Stimulated activated CD4-positive, alpha-beta T cell treated with anti-CD3 and anti-CD28 coated beads, TNF-alpha, amount 100 ng/mL, for 48 hours (primary cell): ENCODE measurements at places on chromosomes 5 and 9.

DNA sequence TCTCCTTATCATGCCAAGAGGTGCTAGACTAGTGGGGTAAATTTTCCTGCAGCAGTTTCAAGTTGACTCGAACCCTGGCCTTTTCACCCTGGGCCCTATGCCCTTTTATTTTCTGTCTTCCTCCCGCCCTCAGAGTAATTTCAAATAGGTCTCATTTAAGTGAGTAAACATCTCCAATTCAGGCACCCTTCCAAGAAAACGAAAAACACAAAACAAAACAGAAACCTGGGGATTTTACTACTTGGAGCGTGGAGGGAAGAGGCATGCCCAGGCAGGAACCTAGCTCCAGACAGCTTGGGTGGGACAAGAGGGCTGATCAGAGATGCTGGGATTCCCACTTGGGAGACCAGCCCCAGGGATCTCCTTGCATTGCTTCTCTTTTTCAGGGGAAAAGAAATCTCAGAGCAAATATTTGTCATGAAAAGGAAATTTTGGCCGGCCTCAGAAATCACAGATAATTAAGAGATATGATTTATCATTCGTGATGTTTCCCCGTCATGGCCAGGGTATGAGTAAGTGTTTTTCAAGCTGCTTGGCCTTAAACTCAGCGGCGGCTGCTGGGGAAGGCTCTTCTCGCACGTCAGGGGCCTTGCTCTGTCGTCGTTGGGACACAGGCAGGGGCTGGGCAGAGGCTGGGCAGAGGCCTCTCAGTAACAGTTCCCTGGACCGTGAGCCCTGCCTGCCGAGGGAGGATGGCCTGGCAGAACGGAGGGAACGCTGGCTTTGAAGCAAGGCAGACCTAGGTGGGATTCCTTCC is 248.6 kb upstream of the KLF4 start:
- no peak for DNase-seq

GRCh38 chr5:124477577-124477976 is 268.9 kb downstream of the ZNF608 start:
- DNase-seq = no peak

DNA sequence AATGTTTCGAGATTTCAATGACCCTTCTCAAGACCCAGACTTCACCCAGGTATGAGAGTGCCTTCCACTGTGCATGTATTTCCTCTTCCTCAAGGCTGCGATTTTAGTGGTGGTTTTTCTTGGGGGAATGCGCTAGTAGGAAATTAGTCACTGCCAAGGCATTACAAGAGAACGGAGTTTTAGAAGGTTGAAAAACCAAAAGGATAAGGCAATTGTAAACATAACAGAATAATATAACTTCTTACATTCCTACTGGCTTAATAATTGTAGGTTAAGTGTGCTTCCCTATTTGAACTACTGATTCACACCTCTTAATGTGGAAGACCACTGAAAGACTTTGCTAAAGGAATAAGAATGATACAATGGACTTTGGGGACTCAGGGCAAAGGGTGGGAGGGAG is 38.9 kb downstream of the ACO1 start:
- no peak for DNase-seq

GRCh38 chr5:40762705-40763104 is 6.9 kb upstream of the TTC33 start:
- no peak for DNase-seq

GRCh38 chr5:159905496-159905895 is 10.8 kb upstream of the ADRA1B start:
- no peak for DNase-seq

DNA sequence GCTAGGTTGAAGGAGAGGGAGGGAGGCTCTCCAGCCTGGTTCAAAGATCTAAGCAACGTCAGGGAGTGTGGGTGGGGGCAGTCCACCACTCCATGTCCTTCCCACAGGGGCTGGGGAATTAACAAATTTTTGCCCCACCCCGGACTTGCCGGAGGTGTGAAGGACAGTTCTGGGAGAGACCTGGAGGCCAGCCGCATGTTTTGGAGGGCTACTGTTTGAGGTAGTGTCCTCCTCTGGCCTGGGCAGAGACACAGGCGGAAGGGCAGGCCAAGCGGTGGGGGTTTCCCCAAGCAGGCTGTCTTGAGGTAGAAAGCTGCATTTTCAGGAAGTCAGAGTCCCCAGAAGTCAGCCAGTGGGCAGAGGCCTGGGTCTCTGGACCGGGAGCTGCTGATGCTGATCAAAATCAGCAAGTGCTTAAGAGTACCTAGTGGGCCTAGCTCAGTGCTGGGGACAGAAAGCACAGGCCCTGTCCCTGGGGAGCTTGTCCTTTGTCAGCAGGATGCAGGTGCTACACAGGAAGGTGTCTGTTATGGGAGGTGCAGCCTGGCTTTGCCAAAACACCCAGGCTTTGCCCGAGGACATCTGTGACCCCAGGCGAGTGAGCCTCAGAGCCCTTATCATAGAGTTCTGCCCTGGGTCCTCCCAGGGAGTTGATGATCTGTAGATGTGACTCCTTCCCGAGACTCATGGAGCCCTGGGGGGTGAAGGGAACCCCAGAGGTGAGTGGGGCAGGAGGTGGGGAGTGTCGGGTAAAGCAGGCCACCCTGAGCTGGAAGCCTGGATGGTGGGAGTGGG is 18.5 kb downstream of the JADE2 start:
- no peak for DNase-seq

DNA sequence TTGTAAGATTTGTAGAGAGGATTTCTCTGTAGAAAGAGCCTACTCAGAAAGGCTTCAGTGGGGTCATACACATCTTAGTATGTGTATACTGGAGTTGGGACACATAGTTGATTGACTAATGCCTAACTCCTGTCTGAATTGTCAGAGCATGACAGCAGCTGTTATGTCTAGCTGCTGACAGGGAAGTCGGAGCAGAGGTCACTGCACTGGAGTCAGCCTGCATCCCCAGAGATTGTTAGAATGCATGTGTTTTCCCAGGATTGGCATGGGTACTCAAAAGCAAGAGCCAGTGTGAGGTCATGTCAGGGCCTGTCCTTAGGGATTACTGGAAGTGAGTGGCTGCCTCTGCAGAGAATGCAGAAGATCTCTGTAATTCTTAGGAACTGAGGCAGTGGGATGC is 82.7 kb downstream of the ITGA1 start:
- DNase-seq = no peak

DNA sequence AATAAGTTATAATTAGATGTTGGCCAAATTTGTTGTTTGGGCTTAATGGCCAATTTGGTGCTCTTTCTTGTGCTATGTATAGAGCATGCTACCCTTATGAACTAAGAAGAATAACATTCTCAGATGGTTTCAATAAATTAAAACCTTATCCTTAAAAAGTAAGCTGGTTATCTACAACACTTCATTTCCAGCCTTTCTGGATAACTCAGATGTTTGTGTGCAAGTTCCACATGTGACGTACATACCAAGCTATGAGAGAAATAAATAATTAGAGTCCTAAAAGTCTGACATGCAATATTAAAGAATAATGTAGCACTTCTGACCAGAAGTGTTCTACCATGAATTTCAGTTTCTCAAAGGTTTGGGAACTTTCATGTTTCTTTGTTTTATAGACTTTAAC is 11.7 kb downstream of the MTREX start:
- no peak for DNase-seq

DNA sequence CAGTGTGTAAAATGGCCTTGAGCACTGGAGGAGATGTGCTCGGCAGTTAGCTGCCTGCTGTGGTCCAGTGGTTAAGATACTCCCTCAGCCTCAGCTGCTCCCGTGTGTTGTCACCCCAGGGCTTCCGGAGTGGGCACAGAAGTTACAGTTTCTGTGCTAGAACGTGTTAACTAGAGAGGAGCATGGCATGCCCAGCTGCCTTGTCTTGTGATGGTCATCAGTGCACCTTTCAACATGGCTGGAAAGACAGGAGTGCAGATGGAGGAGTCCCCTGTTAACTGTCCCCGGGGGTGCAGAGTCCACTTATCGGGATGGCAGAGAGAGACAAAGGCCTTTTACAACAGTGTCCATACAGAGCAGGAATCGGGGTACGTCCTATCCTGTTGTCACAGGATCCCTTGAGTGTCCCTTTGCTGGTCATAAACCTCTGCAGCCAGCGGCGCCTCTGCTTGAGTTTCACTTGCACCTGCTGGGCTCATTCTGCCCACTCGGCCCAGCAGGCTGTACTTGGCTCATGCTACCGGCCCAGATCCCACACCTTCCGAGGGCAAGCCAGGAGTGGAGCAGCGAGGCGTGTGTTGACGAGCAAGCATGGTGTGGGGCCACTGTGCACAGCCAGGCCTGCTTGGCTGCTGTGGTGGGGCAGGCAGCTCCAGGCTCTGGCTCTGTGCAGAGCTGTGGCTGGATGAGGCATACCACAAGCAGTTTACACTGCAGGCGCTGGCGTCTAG is 112.6 kb downstream of the EHMT1 start:
- no peak for DNase-seq

DNA sequence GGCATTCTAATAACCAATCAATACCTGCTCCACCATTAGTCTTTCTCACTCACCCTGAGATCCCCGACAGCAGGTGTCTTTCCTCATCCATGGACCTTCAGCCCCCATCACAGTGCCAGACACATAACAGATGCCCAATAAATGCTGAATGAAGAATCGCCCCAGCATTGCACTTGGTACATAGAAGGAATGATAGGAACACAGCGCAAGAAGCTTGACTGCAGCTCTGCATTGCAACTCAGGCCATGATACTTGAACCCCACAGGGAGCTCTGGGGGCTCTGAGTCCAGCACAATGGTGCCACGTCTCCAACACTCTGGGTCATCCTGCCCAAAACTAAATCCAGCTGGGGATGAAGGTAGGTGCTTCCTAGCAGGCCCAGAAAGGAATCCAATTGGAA is 355.0 kb upstream of the SLC30A5 start:
- DNase-seq = no peak

DNA sequence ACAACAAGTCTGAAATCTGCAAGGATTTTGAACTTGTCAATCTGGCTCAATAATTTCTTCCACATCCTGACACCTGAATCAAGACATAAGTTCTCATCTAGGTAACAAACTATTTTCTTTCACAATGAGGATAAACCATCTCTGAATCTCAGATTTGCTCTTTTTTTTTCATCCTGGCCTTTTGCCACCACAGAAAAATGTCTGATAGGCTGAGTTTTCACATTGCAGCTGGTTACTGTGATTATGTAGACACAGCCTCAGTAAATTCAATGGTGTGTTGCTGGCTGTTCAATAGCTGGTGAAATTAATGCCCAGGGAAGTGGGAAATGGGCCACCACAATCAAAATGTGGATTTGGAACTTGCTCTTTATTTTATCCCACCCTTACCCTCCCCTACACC is 2.8 kb upstream of the ADRA1B start:
- DNase-seq = no peak

DNA sequence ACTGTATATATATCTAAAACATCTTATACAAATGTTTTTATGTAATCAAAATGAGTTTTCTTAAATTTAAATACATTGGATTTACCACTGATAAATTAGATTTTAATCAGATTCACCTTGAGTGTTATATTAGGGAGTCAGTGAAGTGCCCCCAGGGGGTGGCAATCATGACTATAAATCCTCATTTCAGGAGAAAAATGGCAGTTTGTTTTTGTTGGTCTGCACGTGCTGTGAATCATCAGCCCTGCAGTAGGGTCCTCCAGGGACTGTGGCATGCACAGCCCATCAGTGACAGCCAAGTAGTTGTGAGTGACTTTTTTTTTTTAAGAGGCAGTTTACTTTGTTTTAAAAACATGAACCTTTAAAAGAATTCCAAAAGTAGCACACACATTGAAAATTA is 65.2 kb downstream of the ZSWIM6 start:
- DNase-seq = no peak
